Hindlimb muscle (tissue), 1 donor: ENCODE measurements at places on chromosomes 4 and X.

- DNase-seq: no peak
Observed at GRCh38 chr4:113406723-113407016, 354.9 kb downstream of the CAMK2D start.

DNA sequence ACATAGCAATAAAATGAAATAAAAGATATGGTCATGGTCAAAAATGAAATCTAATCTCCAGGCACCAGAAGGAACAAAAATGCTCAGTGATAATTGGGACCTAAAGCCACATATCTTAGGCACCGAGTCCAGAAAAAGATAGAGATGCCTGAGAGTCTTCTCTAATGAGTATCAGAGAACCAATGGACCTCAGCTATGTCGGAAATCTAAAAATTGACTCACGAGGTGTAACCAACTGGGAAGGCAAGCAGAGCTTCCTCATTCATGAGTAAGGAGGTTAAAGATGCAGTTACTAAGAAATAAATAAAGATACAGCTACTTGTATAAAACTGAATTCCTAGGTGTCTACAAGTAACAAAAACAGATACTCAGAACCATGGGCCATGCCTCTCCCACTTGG lies 72.1 kb downstream of the KLHL34 start:
- no peak for DNase-seq

DNA sequence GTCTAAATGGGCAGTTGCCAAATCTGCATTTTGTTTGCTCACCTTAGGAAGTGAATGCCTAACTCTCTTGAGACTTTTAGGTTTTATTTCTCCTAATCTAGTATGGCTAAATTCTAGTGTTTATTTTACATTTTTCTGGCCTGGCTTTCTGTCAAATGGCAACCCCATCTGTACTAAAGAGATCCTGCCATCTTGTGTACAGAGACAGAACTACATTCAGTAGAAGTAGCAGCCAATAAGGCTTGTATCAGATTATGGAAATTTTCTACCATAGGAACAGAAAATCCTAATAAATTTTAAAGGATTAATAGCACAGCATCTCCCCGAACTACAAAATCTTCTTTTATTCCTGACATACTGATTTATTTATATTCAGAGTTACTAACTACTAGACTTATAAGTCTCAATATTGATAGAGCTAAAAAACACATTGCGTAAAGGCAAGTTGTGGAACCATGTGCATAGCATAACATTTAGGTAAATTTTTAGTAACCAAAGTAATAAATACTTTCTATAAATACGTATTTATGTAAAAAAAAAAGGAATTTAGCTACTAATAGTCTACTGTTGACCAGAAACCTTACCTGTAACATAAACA lies 45.5 kb downstream of the TMEM144 start:
- DNase-seq: peak; percentile 22

DNA sequence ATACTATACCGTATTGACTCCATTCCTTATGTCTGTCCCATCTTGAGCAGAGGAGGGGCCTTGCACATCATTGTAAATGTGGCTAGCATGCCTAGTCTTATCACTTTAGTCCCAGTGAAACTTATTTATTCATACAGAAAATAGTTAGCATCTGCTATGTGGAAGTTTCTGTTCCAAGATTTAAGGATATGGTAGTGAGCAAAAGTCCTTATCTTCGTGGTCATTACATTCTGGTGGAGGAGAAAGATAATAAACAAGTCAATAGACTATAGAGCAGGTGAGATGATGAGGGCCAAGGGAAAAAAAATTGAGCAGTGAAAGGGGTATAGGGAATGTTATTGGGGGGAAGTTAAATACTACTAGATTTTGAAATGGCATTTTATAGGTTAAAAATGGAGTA lies 63.4 kb upstream of the PRRG3 start:
- no peak for DNase-seq

DNA sequence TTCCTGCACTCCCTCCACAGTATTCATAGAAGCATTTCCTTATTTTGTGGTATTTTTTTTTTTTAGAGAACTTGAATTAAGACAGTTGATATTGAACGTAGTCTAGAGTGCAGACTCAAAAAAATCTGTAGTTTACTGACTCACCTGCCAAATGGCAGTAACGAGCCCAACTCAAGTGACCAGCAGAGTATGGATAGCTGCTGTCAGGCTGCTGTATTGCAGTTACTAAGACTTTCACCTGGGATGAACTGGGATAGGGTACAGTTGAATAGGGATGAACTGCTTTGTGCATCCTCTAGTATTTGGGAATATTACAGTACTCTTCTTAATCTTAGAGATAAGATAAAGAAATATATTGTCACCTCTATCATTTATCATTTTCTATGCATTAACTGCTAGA lies 7.0 kb upstream of the SLC7A11 start:
- no peak for DNase-seq

GRCh38 chrX:118022753-118023152 lies 93.9 kb downstream of the KLHL13 start:
- DNase-seq: no peak

DNA sequence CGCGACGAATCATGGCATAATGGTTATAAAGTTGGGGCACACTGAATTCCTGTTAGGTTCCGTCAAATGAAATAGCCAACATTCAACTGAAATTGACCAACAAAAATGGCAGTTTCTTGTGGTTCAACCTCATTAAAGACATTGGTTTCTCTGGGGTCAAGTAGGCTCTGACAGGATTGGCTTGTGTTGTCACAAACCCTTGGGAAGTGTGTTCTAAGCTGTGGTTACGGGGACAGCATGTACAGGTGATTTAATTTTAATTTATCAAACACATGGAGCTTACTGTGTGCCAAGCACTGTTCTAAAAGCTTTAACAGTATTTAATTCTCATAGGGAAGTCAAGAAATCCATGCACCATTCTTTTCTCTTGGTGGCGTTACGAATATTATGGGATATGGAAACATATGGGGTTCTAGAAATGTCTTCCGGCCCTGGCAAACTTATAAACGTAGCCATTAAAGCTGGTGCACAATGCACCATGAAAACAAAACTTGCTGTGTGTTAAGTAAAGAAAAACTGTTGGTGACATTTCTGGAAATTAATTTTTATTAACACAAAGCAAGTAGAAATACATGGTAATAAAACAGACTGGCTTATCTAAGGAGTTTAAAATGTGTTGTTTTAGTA lies 891 bp downstream of the XK start:
- no peak for DNase-seq

DNA sequence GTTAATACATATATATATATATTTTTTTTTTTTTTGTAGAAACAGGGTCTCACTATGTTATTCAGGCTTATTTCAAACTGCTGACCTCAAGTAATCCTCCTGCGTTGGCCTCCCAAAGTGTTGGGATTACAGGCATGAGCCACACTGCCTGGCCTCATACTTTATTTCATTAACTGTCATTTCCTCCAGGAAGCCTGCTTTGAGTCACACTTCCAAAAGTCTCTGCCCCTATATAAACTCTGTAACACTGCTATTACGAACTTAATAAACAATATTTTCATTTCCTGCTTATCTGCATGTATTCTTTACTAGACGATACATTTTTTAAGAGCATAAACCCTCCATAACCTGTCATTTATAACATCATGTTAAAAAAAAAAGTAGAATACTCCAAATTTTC lies 167.2 kb downstream of the WDFY3 start:
- DNase-seq: no peak

DNA sequence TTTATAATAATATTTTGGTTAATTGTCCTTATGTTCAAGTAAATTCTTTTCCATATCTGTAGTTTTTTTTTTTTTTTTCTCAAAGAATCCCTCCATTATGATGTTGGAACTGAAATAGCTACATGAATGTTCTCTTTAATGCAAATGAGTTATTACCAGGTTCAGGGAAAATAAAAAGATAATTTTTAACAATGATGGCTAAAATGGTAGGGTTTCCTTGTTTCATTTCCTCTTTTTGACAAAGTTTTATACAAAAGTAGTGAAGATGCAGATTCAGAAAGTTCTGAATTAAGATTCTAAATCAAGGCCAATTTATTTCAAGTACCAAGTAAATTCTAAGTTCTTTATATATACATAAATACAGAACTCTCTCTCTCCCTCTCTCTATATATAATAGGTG lies 779.0 kb upstream of the INTU start:
- DNase-seq: no peak

DNA sequence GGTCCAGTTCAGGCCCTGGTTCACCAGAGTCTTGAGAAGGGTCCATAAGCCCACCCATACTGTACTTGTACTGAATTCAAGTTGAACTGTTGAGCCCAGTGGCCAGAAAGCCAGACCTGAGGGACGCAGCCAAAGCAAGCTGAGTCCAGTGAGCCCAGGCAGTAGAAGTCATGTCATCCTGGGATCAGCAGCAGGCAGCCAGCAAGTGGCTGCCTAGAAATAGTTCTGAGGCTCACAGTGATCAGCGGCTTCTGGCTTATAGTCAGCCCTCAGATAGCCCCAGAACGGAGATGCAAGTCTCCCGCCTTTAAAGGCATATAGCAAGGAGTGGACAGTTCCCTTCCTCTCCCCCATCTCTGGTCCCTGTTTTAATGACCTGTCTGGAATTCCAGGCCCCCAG lies 347.1 kb downstream of the FBXW7 start:
- DNase-seq: no peak

GRCh38 chrX:134821370-134821769 lies 163.1 kb upstream of the PLAC1 start:
- no peak for DNase-seq

GRCh38 chr4:65302145-65302544 lies 368.1 kb downstream of the EPHA5 start:
- DNase-seq: no peak

DNA sequence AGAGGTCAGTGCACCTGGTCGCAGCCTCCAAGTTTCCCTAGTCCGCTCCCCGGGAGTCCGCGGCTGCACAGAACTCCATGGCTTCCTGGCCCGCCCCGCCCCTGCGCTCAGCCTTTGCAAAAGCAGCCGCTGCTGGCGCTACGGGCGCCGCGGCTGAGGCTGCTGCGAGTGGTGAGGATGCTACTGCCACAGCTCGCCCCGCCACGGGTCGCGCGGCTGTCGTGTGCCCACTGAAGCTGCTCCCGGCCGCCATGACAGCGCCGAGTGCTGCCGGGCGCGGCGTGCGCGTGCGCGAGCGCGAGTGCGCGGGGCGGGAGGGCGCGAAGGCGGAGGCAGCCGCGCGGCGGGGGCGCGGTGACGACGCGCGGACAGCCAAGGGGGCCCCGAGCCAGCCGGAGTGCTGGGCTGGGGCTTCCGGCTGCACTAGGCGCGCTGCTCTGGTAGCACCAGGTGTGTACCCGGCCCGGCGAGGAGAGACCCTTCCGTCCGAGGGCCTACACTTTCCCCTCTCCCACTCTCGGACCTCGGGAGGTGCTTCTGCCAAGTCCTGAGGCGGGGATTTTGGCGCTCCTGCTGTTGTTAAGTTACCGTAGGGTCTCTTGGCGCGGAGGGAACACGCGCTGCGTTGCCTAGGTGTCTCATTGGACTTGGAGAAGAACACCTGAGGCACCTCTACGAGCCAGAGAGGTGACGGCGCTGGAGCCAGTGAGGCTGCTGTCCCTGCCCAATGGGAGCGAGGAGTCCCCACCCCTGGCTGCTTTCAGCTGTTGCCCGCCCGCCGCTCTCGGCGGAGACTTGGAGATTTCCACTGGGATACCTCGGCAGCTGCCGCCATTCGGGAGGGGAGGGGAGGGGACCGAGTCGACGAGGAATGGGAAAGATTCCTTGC lies 619 bp upstream of the LRBA start:
- peak; percentile 89 for DNase-seq

- DNase-seq: no peak
Observed at GRCh38 chr4:139084804-139085093, 69.2 kb downstream of the NOCT start.

DNA sequence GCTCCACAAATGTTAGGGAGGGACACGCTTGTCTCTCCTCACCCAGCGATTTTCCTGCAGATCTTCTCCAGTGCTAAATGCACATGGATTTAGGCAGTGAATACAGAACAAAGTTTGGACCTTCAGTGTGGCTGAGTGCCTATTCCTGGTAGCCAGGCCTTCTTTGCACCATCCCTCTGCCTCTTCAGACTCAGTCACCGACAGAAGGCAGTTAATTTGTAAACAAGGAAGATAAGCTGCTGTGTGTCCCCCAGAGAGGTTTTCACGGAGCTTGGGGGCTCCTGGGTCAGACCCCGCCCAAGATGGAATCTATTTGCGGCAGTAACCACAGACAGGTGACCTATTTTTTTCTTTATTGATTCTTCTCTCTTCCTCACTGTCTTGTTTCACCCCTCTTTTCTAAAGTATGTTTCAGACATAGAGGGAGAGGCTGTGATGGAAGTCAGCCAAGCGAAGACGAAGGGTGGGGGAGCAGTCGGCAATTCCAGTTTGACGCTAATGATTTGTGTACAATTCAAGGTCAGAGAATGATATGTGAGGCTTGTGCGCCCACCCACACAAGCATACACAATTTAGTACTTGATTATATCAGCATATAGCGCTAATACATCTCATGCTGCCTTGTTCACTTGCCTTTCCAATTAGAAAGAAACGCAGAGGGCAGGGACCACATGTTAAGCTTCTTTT lies 200.8 kb downstream of the MGST2 start:
- no peak for DNase-seq

GRCh38 chrX:10395643-10396042 lies 224.7 kb downstream of the MID1 start:
- DNase-seq: no peak

DNA sequence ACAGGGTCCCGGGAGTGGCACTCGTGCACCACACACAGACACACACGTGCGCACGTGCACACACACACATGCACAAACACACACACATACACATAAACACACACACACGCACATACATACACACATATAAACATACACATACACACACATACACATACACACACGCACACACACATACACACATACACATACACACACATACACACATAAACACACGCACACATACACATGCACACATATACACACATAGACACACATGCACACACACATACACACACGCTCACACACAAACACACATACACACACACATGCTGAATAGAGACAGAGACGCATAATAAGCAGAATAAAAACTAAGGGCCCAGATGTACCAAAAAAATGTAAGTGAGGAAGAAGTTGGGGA lies 332.2 kb upstream of the CXorf51B start:
- DNase-seq: no peak

- no peak for DNase-seq
Observed at GRCh38 chr4:43456383-43456782, 563.9 kb downstream of the GRXCR1 start.

GRCh38 chrX:137916090-137916746 lies 350.3 kb downstream of the ZIC3 start:
- no peak for DNase-seq

GRCh38 chrX:19682712-19683331 lies 167.5 kb upstream of the MAP3K15 start:
- peak; percentile 62 for DNase-seq

DNA sequence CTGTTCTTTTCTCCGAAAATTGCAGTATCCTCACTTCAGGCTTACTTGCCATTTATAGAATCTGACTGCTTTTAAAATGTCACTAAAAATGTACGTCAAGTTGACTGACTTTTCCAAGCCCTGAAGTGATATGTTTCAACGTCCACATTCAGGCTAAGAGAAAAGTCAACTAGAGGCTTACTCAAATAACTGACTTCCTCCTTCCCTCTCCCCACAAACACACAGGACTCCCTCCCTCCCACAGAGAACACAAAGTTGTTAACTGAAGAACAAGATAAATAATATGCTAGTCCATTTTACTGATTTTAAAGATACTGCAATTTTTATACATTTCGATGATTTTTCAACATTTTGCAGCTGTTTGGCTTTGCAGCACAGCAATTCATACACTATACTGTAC lies 13.8 kb upstream of the CDKL2 start:
- DNase-seq: no peak

GRCh38 chr4:16597845-16598596 lies 300.4 kb downstream of the LDB2 start:
- DNase-seq: peak; percentile 53

- no peak for DNase-seq
Observed at GRCh38 chr4:84482564-84483563, 16.2 kb downstream of the NKX6-1 start.
